ENCODE measurements at places on chromosomes 12 and 14.

DNA sequence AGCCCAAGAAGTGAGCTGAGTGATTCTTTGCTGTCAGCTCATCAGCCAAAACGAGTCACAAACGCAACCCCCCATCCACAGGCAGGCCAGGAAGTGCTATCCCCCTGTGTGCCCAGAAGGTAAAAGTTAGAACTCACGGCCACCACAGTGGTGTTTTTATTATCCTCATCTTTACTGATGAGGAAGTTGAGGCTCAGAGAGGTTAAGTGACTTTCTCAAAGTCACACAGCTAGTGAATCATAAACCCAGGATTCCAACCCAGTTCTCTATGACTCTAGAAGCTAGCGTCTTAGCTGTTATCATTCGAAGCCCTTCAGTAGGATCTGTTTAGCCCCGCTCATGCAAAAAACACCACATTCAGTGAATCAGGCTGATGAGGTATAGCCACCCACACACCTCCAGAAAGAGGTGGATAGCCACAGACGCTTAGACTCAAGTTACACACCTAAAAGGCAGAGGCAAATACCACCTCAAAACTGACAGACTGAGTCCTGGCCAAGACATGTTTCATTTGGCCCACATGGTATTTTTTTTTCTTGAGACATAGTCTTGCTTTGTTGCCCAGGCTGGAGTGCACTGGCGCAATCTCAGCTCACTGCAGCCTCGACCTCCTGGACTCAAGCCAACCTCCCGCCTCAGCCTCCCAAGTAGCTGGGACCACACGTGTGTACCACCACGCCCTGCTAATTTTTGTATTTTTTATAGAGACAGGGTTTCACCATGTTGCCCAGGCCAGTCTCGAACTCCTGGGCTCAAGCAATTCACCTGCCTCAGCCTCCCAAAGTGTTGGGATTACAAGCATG is 100.7 kb downstream of the SCARB1 start:
- no peak for DNase-seq

DNA sequence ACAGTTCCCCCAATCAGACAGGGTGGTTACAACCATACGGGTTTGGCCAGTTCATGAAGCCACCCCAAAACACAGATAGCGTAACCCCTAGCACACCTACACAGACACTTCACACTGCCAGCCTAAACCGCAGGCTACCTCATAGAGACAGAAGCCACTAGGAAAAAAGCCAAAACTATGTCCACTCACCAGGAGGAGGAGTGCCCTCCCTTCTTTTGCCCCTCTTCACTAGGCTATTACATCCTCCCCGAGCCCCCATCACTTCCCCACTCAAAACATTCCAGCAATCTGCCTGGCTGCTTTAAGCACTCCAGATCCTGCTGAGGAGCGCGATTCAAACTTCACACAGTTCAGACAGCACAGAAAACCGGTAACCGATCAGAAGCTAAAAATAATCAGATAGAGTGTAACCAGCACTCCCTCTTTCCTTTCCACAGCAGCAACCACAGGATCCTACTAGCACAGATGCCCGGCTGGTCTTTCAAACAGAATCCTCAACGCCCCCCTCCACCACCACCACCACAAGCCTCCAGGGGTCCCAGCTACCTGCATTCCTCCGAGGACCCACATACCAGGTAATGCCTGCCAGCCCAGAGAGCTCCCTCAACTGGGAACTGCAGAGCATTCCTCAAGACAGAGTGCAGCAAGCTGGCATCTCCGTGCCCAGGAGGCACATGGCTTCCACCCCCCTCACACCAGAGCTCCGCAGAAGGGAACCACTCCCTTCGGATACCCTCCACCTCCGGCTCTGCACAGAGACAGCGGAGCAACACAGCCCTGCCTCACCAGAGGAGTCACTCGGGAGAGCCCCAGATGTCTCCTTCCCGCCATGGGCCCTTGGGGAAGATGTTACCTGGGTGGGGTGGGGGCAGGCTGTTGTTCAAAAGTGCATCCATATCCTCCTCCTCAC is 1.5 kb downstream of the CHD4 start:
- no peak for DNase-seq

DNA sequence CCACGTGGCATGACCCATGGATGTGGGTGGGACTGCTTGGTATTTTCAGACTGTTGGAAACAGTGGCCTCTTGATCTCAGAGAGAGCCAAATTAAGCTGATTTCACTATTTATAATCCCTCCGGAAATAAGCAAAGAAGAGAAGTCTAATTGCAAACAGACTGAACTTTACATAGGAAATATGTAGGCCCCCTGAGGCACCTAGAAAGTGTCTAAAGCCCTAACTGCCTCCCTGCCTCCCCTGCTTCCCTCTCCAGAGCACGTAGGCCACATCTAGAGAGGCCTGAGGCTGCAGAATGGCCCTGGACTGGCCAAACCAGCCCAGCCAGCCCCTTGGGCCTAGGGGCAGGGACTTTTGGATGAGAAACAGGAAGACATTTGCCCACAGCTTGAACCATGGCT is 123.8 kb downstream of the ZFP36L1 start:
- peak; percentile 33 for DNase-seq

GRCh38 chr12:115916910-115917668 is 360.4 kb downstream of the MED13L start:
- DNase-seq: peak; percentile 74

DNA sequence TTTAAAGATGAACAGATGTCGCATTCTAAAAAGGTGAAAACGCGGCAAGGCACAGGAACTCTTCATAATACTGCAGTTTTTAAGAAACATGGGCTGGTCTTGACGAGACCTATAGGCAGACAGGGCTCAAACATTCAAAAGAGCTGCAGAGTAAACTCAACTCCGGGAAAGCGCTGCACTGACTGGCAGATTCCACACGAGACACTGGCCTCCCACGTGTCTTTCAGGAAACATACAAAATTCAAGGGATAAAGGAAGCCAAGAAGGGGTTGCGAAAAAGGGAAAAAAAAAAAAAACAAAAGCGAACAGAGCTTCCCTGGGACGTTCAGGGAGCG is 614 bp upstream of the ARF6 start:
- peak; percentile 54 for DNase-seq

DNA sequence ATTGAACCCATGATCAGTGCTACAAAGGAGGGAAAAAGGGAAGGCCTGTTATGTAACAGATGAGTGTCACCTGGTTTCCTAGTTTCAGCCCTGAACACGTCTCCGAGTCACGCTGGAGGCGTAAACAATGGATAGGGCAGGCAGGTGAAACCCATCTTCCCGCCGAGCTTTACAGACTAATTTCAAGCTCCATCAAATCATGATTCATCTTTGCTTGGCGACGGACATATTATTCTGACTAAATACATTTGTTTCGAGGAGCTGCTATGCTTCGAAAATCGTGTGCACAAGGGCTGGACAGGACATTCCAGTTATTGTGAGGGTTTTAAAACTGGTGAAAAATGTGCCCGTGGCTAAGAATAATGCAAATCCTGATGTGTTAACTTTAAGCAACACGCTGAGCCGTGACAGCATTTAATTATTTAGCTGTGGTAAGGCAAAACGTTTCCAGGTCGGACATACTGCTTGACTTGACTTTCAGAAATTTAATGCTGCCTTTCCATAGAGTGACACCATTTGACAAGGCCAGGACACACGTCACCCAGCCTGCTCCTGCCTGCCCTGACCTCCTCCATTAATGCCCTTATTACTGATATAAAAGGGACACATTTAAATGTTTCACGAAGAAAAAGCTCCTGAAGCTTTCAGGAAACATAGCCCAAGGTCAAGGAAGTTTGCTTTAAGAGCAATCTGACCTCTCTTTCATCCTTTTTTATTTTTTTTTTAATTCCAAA is 1203.5 kb upstream of the TMEM132C start:
- DNase-seq: no peak

DNA sequence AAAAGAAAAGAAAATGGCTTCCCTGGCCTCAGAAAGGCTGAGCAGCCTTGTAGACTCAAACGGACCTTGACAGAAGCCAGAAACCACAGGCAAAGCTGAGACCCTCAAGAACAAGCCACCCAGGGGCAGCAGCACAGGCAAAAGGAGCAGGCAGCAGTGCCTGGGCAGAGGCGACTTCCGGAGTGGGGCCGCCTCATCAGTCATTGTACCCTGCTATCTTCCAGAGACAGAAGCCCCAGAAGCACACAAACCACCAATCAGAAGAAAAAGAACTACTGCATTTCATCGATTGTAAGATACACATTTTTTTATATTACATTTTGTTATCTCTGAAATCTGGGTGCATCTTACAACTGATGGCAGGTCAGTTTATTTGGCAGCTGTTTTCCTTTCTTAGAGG is 58.2 kb upstream of the ZFP36L1 start:
- DNase-seq: no peak

- peak; percentile 51 for DNase-seq
Measured at GRCh38 chr12:127381043-127381668, 885.8 kb upstream of the TMEM132C start.

- no peak for DNase-seq
Measured at GRCh38 chr12:87280356-87280755, 748.8 kb downstream of the C12orf50 start.

GRCh38 chr12:113186033-113186365 is 478 bp downstream of the RITA1 start:
- no peak for DNase-seq

- no peak for DNase-seq
Measured at GRCh38 chr14:67461341-67461985, 27.1 kb downstream of the TMEM229B start.

DNA sequence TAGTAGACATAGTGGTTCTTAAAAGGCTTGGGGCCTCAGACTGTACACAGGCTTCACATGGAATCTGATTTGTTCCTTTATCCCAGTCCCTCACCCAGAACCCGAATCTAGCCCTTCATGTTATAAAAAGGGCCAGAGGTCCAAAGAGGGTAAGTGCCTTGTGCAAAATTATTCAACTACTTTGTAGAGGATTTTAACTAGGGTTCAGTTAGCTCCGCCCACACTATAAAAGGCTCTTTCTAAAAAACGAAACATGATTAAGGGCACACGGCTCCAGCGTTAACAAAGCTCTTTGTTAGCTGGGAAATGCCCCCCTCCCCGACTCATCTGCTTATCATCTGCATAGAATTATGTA is 3.2 kb upstream of the SOCS2 start:
- DNase-seq: no peak

DNA sequence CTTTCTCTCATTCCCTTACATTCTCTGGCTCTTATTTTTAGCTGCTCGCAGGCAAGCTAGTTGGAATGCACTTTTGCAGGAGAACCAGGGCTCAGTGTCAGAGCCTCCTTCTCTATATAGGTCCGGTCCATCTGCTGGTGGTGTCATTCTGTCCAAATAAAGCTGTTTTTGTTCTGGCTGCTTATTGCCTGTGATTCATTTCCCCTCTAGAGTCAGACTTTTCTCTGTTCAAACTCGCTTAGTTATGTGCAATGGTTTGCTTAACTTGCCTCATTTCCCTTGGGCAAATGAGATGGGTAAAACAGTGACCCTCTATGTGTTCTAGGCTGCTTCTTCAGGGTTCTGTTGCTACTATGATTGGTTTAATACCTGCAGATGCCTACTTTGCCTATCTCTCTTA is 2.9 kb downstream of the SMARCD1 start:
- DNase-seq: no peak

GRCh38 chr12:30846776-30847175 is 79.8 kb upstream of the TSPAN11 start:
- DNase-seq: no peak

- no peak for DNase-seq
Measured at GRCh38 chr14:37625597-37626595, 30.5 kb downstream of the TTC6 start.

GRCh38 chr12:107513184-107513583 is 172.4 kb upstream of the PWP1 start:
- DNase-seq: no peak

DNA sequence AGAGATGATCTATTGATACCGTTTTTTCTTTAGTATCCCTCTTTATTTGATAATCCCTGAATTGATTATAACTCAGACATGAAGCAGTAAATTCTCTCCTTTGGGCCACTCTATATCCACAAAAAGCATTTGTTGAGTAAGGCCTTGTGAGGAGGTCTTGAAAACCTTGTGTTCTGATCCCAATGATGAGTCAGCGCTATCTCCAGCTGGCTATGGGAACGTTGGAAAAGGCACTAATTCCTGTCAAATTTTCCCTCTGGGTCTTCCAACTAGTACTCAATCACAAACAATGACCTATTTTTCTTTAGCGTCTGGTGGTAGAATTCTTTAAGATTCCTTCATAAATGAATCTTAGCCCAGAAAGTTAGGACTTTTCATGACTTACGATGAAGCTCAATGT is 168.4 kb upstream of the LRIG3 start:
- DNase-seq: no peak

DNA sequence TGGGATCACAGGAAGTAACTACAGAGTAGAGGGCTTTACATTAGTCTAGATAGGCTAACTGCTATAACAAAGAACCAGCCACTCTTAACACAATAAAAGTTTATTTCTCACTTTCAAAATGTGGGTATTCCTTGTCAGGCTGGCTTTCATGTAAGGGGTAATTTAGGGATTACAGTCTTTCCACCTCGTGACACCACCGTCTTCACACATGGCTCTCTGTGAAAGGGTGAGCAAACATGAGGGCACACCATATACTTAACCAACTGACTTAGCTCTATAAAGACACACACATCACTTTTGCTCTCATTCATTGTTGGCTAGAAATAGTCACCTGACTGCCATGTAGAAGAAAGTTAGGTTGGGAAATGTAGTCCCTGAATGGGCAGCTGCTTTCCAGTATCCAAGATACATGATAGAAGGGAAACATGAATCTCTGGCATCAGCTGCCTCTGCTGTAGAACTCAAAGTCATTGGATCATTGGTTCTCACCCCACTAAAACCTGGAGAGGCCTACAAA is 66.1 kb upstream of the CRY1 start:
- DNase-seq: no peak

GRCh38 chr14:82447586-82447985 is 913.9 kb upstream of the SEL1L start:
- peak; percentile 25 for DNase-seq

DNA sequence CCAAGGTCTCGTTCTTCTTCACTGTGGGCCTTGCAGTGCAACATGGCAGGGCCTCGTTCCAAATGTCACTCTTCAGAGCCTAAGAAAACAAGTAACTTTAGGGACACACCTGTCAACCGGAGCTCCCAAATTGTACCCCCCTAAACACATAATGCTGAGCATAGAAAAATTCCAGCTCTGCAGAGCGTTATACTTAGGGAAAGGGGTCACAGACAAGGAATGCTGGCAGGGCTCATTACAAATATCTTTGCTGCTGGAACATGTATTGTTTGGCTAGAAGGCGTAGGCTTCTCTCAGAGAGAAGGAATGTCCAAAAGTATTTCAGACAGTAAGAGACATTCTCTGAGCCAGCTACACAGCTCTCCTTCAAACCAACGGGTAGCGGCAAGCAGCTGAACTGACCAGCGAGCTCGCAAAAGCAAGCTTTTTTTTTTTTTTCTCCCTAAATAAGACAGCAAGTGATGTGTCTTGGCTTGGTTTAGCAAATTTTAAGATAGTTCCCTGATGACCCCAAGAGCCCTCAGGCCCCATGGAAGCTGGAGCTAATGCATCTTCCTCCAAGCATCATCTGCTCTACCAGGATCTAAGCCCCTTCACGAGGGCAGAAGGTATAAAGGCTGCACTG is 24.5 kb downstream of the SSH1 start:
- peak; percentile 43 for DNase-seq
